DMS79 treated with DMSO at 0.1 percent for 48 hours (cell line): ENCODE measurements at places on chromosomes 6 and 20.
A peak's percentile ranks its signal among the peaks of the same experiment; 100 is the strongest.

DNA sequence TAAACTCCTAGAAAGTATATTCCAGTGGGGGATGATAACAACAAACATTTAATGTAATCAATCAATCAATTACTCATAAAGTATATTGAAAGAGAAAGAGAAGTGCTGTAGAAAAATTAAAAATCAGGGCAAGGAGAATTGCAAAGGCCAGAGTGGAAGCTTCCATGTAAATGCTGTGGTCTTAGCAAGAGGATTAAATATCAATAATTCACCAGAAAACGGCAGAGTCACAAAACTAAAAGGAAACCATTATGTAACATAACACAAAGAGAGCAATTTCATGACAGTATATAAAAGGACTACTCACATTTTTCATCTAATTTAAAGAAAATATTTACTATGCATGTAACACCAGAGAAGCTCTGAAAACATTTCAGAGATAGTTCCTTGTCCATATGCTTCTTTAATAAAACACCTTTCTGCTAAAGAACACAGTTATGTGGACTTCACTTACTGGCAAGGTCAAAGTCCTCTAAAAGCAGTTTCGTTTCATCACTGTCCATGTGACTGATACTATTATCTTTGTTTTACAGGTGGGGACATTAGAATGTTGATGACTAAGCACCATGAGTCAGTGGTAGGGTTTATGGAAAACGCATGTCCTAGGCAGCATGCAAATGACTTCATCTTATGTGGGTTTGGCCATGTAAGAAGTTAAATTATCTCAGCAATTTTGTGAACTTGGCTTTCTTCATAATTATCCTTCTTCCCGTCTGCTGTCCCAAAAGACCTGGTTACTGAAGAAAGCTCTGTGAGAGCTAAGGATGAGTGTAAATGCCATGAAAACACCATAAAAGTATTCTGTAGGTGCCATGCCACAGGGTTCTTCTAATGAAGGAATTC is 185.8 kb upstream of the TENT5A start:
- DNase-seq: no peak

GRCh38 chr6:34585512-34586061 is 29.5 kb upstream of the SPDEF start:
- no peak for DNase-seq

- peak; percentile 59 for DNase-seq
These were observed at the start of gene TAPBP for GRCh38 chr6:33313709-33314514. TSS of gene TAPBP (minus strand) at chr6:33314078. CDS start at chr6:33314041, 37 bp downstream.

DNA sequence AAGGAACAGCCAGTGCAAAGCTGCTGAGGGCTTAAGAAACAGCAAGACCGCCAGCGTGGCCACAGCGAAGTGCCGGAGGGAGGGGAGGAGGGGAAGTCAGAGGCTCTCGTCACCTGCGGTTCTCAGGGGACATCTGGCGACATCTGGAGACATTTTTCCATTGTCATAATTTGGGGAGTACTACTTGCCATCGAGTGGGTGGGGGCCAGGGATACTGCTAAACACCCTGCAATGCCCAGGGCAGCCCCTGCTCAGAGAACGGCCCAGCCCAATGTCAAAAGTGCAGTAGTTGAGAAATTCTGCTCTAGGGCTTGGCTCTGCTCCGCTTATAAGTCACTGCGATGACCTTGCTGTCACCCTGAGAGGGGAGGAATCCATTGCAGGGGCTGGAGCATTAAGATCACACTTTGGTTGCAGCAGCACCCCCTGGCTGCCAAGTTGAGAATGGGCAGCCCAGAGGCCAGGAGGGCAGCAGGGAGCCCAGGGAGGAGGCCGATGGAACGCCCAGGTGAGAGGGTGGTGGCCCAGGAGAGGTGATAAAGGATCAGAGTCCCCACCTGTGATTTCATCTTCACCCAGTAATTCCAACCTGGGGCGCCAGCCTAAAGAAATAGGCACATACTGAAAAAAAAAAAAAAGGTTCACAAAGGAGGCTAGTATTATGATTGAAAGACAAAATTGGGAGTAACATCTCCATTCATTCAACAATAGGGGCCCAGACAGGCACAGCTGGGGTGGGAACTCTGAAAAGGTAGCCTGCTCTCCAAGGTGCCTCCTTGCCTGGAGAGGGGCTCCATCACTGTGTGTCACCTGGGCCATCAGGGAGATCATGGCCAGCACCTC is 218.2 kb downstream of the BMP7 start:
- no peak for DNase-seq

DNA sequence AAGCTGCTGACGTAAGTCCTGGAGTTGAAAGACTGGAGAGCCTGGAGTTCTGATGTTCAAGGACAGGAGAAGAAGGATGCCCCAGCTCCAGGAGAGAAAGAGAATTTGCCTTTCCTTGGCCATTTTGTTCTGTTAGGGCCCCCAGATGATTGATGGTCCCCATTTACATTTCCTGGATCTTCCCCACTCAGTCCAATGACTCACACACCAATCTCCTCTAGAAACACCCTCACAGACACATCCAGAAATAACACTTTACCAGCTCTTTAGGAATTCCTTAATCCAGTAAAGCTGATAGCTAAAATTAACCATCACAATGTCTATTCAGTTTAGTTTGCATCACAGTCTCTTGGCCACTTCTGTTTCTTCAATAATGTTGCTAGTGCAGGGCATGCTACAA is 260.2 kb upstream of the IRAK1BP1 start:
- DNase-seq: no peak

DNA sequence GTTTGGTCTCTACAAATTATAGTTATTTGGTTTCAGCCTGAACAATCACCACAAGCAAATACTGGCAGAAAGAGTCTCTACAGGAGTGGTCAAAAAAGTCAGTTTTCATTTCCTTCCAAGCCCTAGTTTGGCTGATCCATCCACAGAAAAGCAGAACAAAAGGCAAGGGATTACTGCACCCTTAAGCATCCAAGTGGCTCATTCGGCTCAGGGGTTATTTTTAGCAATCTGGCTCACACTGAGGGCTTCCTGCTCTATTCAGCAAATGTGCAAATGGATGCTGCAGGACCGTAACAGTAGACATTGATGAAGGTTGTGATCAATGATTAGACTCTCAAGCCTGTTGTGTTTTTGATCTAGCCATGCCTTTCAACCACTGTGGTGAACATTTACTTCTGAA is 62.2 kb upstream of the FABP7 start:
- no peak for DNase-seq
